ENCODE measurements at places on chromosomes 16 and 17.

- H3K36me3 ChIP-seq: no peaks in the 10 kb centered on the region
- no peak overlapping the region for H3K4me3 ChIP-seq
- no peaks in the 10 kb centered on the region for H3K4me1 ChIP-seq
- H3K27ac ChIP-seq: no peak overlapping the region
- no peak for DNase-seq
Observed at GRCh38 chr16:23518435-23518891, 8.2 kb upstream of the GGA2 start.

DNA sequence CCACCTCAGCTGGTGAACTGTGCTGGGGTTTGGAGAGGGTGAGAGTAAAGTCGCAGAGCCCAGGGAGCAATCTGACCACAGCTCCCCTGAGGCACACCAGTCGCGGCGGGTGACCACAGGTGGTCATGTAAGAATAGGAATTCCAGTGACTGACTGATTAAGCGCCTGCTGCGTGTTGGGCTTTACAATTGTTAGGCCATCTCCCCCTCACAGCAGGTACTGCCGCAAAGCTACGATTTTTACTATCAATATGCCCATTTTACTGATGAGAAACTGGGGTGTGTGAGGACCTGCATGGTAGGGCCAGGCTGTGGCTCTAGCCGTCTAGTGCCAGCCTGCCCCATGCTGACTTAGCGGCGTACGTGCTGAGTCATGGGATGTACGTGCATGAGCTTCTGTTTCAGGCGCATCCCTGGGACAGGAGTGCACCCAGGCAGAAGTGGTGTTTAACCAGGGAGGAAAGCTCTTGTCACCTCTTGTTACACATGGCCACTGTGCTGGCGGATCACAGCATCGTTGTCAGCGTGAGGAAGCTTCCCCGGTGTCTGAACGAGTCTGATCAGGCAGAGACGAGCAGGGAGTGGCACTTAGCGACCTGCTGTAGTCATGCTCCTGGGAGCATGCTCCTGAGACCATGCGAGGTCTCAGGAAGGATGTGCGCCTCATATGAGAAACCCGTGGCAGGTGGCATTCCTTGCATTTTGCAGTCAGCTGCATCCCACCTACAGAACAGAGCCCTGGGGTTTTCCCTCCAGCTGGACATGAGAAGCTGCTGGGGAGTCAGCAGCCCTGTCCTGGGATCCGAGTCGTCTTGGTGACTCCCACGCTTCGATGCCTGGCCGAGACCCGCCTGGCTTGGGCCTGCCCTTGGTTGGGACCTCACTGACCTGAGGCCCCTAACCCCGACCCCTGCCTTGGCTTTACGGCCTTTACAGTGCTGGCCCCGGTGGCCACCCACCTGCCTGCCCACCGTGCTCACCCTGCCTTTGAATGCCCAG, 163.7 kb upstream of the CHMP6 start:
- peaks cover 27% of the 10 kb centered on the region for H3K4me1 ChIP-seq
- H3K27ac ChIP-seq: no peak overlapping the region
- peak; percentile 79 for DNase-seq
- no peak overlapping the region for H3K4me3 ChIP-seq

GRCh38 chr16:69747115-69747514, 7.6 kb downstream of the NOB1 start:
- H3K27me3 ChIP-seq: no peaks in the 10 kb centered on the region
- H3K36me3 ChIP-seq: peaks cover 6% of the 10 kb centered on the region
- no peak overlapping the region for H3K27ac ChIP-seq
- H3K4me3 ChIP-seq: no peak overlapping the region
- no peak for DNase-seq
- H3K4me1 ChIP-seq: no peaks in the 10 kb centered on the region

DNA sequence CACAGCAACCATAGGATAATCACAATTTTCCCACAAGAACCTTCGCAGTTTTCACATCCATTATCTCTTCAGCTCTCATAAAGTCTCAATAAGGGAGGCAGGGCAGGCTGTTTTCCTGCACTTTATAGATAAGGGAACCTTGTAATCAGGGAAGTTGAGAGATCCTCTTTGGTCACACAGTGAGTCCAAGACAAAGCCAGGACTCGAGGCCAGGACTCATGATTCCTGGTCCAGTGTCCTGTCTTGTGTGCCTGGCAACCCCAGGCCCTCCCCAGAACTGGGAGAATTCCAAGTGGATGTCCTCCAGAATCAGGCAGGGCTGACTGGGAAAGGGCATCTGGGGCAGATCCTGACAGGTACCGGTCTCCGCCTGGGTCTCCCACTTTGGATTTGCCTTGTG, 23.1 kb upstream of the PHF12 start:
- H3K27me3 ChIP-seq: no peaks in the 10 kb centered on the region
- H3K36me3 ChIP-seq: no peaks in the 10 kb centered on the region
- DNase-seq: no peak
- H3K4me1 ChIP-seq: peaks cover 34% of the 10 kb centered on the region

- peaks cover 7% of the 10 kb centered on the region for H3K36me3 ChIP-seq
- no peak overlapping the region for H3K27ac ChIP-seq
- H3K4me3 ChIP-seq: no peak overlapping the region
- H3K4me1 ChIP-seq: peaks cover 10% of the 10 kb centered on the region
Observed at GRCh38 chr17:2237521-2237921, 66.1 kb downstream of the SMG6 start.

GRCh38 chr16:87363771-87364455, 19.7 kb downstream of the FBXO31 start:
- no peak overlapping the region for H3K4me3 ChIP-seq
- DNase-seq: no peak
- peaks cover 1% of the 10 kb centered on the region for H3K4me1 ChIP-seq
- no peak overlapping the region for H3K27ac ChIP-seq
- no peaks in the 10 kb centered on the region for H3K27me3 ChIP-seq

GRCh38 chr16:272633-273546, 2.9 kb downstream of the RGS11 start:
- H3K4me1 ChIP-seq: peaks cover 7% of the 10 kb centered on the region
- no peak overlapping the region for H3K4me3 ChIP-seq

- no peak for DNase-seq
- H3K27me3 ChIP-seq: no peaks in the 10 kb centered on the region
- H3K27ac ChIP-seq: no peak overlapping the region
- H3K4me3 ChIP-seq: no peak overlapping the region
- no peaks in the 10 kb centered on the region for H3K36me3 ChIP-seq
Observed at GRCh38 chr16:28915181-28915580, 9.9 kb downstream of the RABEP2 start.

Measured in neural progenitor cell (in vitro differentiated cells).